SK-N-DZ (cell line): ENCODE measurements at places on chromosomes 12 and 14.

GRCh38 chr12:108268397-108268796 lies 70.7 kb downstream of the CMKLR1 start:
- no peak for DNase-seq

- DNase-seq = no peak
Observed at GRCh38 chr12:58106195-58106594, 164.8 kb downstream of the ATP23 start.

GRCh38 chr12:116540622-116541152 lies 18.5 kb upstream of the MAP1LC3B2 start:
- no peak for DNase-seq

DNA sequence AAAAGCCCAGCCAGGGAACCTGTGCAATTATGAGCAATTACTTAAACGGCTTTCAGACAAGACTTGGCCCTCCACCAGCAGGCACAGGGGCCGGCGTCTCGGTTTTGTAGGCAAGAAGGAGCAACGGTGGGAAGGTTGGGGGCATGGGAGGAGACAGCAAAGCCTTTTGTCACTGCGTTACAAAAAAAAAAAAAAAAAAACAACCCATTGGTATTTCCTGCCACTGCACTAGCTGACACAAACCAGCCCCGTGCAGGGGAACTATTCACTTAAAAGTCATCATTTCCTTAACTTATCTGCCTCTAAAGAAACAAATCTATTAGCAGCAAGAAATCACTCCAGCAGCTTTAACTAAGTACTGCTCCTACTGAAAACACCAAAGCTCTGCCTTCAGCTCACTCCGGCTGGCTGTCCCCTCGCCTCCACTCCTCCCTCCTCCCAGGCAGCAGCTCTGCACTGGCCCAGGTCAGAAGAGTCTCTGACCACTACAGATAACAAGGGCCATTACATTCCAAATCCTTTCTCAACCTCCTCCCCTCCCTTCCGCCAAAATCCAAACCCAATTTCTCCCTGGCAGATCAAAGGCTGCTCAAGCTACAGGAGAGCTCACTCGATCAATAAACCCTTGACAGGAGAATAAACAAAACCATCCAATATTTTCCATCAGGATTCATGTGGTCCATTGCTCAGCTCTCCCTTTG lies 105.2 kb upstream of the CDKN3 start:
- no peak for DNase-seq

GRCh38 chr14:30874999-30875787 lies 834 bp downstream of the COCH start:
- DNase-seq = no peak

GRCh38 chr12:122886851-122887818 lies 8.8 kb downstream of the VPS37B start:
- DNase-seq = no peak

- DNase-seq = peak; percentile 87
Observed at GRCh38 chr14:74140374-74140850, 55.7 kb downstream of the LIN52 start.

DNA sequence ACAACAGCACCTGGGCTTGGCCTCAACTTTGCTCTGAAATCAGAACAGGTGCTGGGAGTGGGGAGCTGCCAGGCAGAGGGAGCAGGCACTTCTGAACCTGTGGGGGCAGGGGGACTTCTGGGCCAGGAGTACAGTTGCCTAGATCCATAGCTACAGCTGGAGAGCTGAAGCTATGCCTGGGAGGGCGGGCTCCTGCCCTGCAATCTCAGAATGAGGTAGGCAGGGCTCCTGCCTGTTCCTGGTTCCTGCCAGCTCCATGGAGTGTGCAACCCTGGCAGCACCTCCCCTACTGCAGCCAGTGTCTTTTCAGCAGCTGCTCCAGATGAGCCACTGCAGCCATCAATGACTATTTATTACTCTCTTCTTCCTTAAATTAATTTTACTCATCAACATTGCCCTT lies 62.1 kb upstream of the NAV3 start:
- DNase-seq = no peak

GRCh38 chr12:94260017-94260416 lies 111.6 kb downstream of the PLXNC1 start:
- no peak for DNase-seq

DNA sequence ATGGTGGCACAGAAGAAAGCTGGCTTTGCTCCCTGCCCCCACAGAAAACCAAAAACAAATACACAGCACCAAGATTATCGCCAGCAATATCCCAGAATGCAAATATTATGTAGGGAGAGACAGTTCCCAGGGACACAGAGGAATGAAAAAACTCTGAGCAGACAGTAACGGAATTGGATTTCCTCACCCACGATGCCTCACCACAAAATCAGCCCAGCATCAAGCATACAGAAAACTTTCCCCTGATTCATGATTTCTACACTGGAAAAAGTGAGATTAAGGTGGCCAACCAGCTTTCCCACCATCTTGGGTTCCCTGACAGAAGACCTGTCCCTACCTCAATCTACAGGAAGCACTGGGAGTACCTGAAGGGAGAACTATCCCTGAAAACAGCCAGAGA lies 36.6 kb downstream of the PARP11 start:
- no peak for DNase-seq

DNA sequence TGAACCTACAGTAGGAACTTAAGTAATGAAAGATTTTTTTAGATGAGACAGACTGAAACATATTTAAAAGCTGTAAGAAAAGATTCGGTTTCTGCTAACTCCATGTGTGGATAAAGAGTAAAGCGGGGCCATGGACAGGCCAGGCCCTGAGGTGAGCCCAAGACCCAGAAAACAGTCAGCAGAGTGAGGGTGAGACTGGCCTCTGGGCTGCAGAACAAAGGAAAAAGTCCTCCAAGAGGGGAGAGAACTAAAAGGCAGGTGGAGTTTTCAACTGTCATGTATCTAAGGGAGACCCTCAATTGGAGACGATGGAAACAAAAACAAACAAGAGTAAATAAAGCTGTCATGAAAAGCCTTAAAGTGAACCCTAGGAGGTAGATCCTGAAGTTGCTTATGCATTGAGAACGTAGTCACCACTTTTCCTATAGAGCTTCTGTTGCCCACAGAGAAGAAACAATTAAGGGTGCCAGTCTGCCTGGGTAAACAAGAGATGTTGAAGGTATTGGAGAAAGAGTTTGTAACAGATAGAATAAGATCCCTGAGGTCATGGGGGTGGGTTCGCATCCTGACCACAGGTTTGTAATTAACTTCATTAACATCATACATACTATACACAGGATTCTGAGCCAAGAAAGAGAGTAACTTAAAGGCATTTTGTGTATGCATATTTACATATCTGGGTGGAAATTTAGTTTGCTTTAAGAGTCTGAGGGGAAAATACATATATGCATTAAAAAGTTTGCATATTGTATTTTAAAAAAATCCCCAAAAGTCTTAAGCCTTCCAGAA lies 268.7 kb upstream of the PDE3A start:
- no peak for DNase-seq

- DNase-seq = no peak
Observed at GRCh38 chr14:95236221-95236620, 78.9 kb upstream of the DICER1 start.

- DNase-seq = no peak
Observed at GRCh38 chr12:1777798-1778197, 42.6 kb upstream of the LRTM2 start.

DNA sequence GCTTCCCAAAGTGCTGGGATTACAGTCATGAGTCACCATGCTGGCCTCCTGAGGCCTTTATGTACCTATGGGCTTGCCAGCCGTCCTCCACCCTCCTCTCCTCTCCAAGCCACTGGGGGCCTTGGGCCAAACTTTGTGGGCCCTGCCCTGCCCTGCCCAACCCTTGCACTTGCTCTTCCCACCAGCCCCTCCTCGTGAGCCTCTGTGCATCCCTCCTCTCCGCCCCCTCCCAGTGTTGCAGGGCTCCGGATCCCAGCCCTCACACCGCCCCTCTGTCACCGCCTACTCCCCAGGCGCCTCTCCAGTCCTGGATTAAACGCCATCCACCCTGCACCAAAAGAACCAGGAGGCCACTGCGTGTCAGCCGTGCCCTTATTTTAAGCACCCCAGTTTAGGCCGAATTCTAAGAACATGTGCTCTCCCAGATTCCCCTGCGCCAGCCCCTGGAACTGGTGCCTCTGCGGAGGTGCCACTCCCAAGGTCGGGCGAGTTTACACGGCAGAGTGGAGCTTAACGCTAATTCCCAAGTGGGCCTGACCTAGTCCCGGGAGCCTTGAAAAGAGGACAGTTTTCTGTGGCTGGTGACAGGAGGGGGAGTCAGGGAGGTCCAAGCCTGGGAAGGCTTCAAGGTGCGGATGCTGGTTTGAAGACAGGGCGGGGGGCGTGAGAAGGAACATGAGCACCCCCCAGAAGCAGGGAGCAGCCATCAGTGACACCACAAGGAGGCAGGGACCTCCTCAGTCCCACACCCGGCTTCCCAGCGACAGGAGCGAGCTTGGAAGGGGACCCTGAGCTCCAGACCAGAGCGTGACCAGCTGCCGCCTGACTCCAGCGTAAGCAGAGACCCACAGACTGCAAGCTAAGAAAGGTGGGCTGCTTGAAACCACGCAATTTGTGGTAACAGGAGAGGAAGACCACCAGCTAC lies 21.2 kb upstream of the CDCA4 start:
- DNase-seq = no peak

DNA sequence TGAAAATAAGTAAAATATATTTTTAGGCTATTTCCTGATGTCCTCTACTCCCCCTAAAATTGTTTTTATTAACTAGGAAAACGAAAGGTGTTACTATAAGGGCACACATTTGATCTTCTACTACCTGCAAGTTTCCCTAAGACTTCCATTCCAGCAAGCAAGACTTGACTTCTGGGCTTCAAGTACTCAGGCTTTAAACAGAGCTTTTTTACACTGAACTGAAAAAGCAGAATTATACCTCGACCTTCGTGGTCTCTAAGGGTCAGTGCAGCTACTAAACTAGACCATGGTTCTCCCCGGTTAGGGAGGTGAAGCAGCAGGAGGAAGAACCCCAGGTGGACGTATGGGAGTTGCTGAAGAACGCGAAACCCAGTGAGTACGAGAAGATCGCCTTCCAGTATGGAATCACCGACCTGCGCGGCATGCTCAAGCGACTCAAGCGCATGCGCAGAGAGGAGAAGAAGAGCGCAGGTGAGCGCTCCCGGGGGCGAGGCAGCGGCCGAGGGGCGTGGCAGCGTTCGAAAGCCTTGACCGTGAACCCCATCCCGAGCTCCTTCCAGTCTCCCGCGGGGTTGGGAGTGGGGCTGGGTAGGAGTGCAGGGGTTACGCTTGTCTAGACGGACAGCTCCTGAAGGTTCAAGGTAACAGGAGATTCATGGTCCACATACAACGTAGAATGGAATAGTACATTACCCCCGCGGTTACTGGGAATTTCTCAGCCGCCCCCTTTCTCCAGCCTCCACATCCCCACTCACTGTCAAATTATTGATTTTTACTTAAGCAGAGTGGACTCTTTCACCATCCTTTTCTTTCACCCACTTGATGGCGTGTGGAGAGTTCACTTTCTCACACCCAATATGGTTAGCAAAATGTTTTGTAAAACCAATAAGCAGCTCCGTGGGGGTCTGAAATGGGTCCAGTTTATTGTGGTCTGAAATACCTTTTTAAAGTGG lies 47.6 kb downstream of the MYBPC1 start:
- DNase-seq = no peak

DNA sequence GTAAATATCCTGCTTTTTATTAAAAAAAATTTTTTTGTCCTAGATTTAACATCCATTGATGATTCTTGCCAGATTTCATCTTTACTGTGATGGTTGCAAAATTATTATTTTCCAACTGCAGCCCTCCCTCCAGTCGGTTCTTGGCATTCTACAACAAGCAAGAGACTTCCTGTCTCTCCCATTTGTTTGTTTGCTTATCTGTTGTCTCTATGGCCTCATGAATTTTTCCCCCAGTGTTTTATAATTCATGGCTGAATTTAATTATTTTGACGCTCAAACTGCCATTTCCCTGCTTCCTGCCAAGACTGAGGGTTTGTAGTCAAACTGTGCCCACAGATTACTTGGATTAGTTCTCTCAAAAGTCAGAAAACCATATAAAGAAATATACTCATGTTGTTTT lies 25.9 kb downstream of the CGRRF1 start:
- no peak for DNase-seq

- DNase-seq = peak; percentile 49
Observed at GRCh38 chr12:109678719-109679118, 34.9 kb upstream of the FAM222A start.

GRCh38 chr12:57330992-57331391 lies 80.0 kb upstream of the STAC3 start:
- no peak for DNase-seq

DNA sequence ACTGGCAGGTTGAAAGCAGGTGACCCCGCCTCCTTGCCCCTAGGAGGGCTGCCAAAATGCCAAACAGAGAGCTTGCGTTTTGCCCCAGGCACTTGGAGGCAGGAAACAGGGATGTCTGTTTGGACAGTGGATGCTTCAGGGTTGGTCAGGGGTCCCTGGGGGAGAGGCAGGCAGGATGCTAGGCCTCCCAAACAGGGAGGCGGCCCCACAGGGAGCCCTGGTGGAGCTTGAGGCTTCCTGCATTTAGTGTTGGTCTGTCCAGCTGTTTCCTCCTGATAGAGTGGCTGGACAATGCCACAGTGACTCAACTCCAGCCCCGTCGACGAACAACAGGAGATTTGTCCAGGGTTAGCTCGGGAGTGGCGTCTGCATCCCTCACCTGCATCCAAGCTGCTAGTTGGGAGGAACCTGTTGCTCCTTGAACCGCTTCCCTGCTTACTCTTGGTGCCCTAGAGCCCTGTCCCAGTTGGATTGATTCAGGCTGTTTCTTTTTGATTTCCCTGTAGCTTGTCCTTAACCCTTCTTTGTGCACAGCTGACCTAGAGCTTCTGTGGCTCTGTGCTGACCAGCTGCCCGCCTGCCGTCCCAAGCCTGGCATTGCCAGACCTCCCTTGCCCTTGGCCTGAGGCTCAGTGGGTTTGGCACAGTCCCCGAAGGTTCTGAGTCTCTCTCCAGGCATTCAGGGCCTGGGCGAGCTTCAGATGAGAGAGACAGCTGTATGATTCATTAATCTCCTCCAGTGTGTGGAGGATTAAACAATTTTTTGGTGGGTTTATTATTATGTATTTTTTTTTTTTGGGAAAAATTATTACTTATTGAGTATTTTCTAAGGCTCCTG lies 45.9 kb downstream of the TSPAN9 start:
- DNase-seq = no peak

DNA sequence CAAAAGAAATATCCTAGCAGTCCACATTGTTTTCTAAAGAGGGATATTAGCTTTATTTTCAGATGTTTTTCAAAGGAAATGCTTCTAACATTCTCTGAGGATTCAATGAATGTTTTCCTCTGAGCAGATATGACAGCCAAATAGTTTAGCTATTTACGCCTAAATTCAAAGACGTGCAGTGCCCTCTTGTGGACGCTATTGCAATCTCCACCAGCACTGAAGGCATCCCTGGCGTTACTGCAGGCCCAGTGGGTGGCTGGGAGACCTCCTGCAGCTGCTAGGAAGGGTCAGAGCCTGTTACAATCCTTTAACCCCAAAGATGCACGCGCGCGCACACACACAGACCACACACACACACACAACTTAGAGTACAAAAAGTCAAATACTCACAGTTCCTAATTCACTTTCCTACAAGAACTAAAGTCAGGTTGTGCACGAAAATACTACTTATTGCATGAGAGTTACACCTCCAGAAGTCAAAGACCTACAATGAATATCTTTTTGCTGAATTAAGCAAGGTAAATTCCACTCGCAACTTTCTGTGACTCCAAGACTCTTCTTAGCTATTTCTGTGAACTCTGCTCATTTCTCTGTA lies 589.3 kb upstream of the TMEM132C start:
- peak; percentile 87 for DNase-seq

GRCh38 chr14:89720076-89720687 lies 234.3 kb downstream of the EFCAB11 start:
- DNase-seq = no peak

- DNase-seq = no peak
Observed at GRCh38 chr12:47778881-47779280, 5.8 kb downstream of the SLC48A1 start.
